Breast epithelium (tissue), 4 donors: ENCODE measurements at places on chromosomes 6 and 20.

DNA sequence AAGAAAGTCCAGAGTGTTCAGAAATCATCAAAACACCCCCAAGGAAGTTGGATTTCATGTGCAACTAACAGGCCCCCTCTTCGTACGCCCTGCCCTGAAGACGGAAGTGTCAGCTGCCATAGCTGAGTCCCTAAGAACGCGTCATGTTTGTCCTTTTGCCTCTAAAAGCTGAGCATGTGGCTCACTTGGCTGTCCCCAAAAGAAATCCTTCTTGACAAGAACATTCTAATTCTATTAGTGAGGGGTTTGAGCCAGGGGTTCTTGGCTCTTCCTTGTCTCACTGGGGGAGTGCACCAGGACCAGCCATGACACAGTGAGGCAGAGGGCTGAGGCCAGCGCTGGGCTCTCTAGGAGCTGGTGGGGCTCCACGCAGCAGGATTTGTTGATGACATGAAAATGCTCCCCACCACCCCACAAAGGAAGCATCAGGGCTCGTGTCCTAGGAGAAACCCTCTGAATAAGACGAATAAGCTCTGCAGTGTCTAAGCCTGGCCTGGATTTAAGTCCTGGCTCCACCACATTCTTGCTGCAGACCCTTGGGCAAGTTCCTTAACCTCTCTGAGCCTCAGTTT, 20.0 kb upstream of the SPO11 start:
- no peak for DNase-seq

DNA sequence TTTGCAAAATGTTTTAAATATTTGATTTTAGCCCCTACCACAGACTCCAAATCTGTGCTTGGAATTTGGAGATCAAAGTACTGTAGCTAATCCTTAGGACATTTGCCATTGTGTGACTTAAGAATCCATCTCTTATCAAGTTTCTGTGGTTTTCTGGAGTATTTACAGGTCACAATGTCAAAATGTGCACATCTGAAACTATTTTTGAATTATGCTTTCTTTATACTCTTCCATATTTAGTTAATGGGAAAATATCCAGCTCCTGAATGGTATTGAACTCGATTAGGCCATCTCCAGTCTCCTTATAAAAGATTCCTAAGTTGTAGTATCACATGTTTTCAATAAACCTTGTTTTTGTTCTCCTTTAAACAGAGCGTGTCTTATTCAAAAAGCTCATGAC, 162.5 kb downstream of the KHDC1L start:
- DNase-seq: no peak

DNA sequence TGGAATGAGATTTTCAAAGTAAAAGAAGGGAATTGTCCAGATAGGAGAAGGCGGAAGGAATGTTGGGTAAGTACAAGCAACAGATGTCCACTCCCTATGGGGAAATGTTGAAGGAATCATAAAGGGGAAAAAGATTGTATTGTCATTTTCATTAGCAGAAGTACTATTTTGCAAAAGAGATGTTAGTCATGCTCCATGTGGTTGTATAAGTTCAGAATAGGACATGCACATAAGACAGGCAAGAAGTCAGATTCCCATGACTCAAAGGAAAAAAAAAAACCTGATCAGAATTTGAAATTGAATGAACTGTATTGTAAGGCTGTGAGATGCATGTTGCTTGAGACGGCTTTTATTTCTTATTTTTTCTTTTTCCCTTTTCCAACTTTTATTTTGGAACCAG, 36.8 kb downstream of the GRM1 start:
- no peak for DNase-seq

GRCh38 chr6:125858427-125859320, 67.9 kb downstream of the NCOA7 start:
- peak; percentile 51 for DNase-seq

GRCh38 chr6:146123616-146124015, 94.8 kb downstream of the GRM1 start:
- no peak for DNase-seq

- no peak for DNase-seq
These were observed 15.9 kb upstream of the MYBL2 start for GRCh38 chr20:43650997-43651525.

GRCh38 chr6:44855562-44856411, 468.3 kb downstream of the CDC5L start:
- no peak for DNase-seq

DNA sequence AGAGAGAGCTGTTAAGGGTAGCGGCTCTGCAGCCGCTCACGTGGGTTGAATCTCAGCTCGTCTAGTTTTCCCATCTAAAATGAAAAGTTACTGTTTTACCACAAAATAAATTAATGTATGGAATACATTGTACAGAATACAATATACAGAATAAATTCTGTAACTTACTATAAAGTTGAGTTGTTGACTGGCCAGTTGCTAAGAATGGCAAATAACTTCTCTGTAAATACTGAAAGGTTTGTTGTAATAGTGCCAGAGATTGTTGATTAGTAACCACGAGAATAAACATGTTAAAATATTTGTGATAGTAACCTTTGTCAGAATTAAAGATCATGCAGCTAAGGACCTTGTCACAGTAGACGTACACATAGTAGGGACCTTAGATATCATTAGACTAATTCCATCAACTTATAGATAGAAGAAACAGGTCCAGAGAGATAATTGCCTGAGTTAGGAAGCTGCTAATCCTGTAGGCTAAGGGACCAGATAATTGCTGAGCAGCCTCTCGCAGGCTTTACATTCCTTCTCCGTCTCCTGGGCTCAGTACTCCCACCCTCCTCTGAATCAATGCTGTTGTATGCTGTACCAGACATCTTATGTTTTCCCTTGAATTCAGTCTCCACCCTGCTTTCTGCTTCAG, 544 bp upstream of the NRM start:
- no peak for DNase-seq

- DNase-seq: no peak
These were observed 60.8 kb downstream of the TGM2 start for GRCh38 chr20:38104285-38104684.

GRCh38 chr6:13250703-13251102, 77.6 kb downstream of the TBC1D7 start:
- no peak for DNase-seq

GRCh38 chr20:62487561-62488354, 12.0 kb upstream of the GATA5 start:
- no peak for DNase-seq

GRCh38 chr20:62891111-62891510, 29.5 kb upstream of the TCFL5 start:
- no peak for DNase-seq

GRCh38 chr6:96794980-96795379, 42.3 kb downstream of the GPR63 start:
- DNase-seq: no peak

- no peak for DNase-seq
These were observed 29.4 kb downstream of the NCOA5 start for GRCh38 chr20:46060301-46060881.

DNA sequence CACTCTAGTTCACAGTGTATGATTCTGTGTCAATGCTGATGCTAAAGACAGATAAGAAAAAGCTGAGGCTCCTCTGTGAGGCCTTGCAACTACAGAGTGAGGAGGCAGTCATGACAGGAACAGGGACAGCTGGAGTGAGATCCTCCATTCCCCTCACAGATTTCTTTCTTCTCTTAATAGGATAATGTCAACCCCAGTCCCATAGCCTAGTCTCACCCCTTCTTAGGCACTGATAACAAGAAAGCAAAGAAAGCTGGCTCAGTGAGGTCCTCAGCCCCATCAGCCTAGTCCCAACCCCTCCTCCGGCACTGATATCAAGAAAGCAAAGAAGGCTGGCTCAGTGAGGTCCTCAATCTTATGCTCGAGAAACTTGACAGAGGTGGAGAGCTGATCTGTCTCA, 2.1 kb upstream of the PTCHD4 start:
- DNase-seq: no peak

DNA sequence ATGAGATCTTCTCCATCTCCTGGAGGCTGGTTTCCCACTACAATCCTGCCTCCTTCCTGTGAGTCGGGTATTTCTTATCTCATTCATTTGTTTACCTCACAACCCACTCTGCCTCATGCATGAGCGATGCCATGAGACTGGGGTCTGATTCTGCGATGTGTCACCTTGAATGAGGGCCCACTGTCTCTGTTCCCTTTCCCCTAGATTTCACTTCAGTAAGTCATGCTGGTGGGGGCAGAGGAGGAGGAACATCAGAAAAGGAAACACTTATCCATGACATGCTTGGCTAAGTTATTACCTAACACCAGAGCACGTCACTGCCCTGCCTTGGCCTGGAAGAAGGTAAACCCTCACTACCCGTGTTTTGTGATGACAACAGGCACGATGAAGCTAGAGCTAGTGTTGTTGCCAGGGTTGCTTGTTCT, 337.4 kb upstream of the PRDM1 start:
- no peak for DNase-seq

- no peak for DNase-seq
These were observed 32.5 kb upstream of the ASCC3 start for GRCh38 chr6:100913400-100914276.

GRCh38 chr20:48198929-48199451, 413.7 kb upstream of the SULF2 start:
- DNase-seq: no peak

DNA sequence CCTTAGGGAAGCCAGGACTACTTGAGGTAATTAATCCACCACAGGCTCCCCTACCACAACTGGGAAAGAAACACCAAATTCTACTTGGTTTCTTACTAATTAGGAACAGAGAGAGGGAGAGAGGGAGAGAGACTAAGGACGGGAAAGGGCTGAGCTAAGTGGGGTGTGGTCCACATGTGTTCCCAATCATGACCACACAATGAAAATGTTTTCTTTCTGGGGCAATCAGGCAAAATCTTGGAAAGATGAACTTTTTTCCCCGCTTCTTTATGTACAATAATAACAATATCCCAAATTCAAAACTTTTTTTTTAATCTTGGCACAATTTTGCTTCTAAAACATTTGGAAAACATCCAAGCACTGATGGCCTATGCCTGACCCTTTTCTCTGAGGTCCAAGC, 734.4 kb downstream of the MAFB start:
- DNase-seq: no peak

- no peak for DNase-seq
These were observed 219.0 kb upstream of the CST7 start for GRCh38 chr20:24729896-24730605.

GRCh38 chr6:43970068-43970912, 157.0 kb downstream of the MRPL14 start:
- peak; percentile 3 for DNase-seq

DNA sequence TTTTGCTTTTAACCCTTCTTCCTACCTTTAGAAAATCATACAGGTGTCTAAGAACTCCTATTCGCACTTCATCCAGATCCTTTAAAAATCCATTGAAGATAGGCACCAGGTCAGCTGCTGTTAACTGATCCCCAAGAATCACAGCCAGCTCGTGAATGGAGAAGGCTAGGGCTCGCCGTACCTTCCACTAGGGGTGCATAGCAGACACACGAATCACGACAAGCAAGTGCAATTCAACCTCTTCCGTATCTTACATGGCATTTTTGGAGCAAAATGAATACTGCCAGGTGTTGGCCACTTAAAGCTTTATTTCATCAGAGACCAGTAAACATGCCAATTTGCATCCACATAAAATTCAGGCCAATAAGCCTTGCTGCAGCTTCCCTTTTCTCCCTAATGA, 10.8 kb upstream of the ANKRD60 start:
- DNase-seq: no peak

GRCh38 chr6:81962198-81962597, 209.7 kb upstream of the TENT5A start:
- peak; percentile 22 for DNase-seq

DNA sequence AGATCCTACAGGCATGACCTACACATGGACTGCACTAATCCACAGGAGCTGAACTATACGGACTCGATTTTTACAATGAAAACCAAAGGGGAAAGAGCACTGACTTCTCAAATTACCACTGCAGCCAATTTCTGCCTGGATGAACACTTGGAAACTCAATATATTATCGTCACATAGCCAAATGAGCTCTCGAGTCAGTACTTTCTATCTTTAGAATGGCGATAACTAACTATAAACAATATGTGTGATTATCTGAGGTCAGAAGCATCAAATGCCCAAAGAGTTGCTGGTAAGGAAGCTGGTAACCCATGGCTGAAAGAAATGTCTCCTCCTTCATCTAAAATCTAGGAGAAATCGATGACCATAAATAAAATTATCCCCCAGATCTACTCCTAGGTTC, 86.7 kb downstream of the KIF16B start:
- DNase-seq: no peak

DNA sequence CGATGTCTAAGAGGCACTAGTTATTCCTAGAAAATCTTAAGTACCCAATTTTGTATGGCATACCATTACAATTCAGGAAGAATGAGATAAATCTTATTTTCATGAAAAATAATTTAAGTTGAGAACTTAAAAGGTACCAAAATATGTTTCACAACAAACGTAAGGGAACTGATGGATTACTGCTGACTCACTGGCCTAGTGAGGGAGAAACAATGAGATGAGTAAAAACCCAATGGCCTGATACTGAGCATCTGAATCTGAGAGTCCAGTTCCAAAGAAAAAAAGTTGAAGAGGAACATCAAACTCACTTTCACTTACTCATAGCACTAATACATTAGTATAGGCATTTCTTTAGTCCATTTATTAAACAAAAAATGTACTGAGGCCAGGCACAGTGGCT, 56.0 kb downstream of the MDN1 start:
- DNase-seq: no peak

GRCh38 chr20:709991-710779, 34.6 kb upstream of the SCRT2 start:
- DNase-seq: no peak

DNA sequence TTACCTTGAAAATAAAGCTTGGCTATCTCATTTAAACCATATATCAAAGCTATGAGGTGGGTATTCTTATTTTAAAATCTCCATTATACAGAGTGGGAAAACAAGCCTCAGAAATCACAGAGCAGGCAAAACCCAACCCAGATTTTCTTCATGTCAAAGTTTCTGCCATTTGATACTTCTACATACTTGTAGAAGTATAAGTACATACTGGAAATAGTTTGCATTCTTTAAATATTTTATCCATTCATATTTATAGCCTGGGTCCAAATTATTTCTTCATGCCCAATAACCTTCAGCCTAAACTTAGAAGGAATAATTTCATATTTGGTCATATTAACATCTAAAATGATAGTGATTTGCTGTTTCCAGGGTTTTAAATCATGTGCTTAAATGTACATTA, 61.8 kb downstream of the MLIP start:
- DNase-seq: no peak

GRCh38 chr20:17889226-17889625, 79.4 kb downstream of the SNX5 start:
- no peak for DNase-seq
